ENCODE measurements at places on chromosomes 12 and 14.

DNA sequence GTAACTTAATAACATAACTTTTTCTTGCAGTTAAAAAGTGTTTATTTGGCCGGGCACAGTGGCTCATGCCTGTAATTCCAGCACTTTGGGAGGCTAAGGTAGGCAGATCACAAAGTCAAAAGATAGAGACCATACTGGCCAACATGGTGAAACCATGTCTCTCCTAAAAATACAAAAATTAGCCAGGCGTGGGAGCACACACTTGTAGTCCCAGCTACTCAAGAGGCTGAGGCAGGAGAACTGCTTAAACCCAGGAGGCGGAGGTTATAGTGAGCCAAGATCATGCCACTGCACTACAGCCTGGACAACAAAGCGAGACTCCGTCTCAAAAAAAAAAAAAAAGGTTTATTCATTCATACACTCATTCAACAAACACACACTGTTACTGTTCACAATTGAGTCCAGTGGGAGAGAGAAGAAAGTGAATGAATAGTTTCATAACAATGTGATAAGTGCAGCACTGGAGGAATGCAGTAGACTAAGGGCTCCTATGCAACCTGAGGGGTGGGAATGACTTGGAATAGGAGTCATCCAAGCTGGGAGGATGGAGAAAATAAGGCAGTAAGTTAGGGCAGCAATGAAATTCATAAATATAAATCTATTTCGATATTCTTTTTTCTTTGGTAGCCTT is 19.8 kb downstream of the DAD1 start:
- DNase-seq = no peak

- no peak for DNase-seq
Measured at GRCh38 chr12:12722435-12723148, 5.4 kb downstream of the CDKN1B start.

DNA sequence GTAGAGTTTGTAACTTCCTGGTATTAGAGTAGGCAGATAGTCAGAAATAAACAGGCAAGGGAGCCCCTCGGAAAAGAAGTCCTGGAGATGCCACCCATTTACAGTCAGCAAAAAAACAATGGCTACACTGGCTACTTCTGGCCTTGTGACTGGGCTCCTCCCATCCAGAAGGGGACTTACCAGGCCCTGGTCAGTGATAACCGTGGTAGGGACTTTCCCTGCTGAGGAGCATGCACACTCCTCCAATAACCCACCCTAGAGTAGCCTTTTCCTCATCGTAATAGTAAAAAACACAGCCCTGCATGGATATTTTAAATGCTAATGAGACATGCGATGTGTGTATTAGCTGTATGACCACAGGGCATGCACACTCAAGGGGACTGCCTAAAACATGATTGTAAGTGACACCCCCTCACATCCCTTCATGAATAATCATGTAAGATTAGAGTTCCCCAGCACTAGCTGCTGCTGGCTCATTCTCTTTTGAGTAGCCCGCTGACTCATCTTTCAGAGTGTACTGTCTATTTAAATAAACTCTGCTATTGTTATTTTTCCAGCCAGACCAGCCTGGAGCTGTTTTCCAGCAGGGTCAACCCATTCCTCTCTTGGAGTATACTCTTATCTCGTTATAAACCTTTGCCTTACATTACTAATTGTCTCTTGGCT is 413.8 kb upstream of the TMTC1 start:
- no peak for DNase-seq

DNA sequence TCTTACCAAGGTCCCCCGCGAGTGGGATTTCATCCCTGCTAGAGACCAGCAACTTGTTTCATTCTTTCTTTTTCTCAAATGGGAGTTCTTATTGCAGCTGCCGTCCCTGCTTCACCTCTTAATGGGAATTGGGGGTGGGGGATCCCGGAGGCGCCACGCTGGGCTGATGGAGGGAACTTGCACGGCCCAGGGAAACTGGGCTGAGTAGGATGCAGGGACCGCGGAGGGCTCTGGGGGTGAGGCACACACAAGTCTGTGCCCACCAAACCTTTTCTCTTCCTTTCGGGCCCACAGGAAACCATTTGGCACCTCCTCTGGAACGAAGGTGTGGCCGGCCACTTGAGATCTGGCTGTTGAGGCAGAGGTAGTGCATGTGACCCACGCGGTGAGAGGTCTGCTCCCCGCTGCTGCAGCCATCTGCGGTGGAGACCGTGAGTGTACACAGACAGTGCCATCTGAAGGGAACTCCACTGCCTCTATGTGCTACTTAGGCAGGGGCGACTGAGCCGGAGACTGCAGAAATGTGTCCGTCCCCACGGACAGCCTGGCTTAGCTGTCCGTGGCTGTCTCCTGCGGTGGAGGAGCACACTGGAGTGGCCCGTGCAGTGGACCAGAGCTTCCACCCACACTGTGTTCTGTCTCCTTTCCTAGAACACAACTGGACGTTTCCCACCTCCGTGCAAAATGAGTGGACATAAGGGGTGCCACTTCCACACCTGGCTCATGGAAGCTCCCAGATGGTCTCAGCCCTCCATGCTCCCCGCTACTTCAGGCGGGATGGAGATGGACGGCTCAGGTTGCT is 42.1 kb upstream of the TESC start:
- no peak for DNase-seq

DNA sequence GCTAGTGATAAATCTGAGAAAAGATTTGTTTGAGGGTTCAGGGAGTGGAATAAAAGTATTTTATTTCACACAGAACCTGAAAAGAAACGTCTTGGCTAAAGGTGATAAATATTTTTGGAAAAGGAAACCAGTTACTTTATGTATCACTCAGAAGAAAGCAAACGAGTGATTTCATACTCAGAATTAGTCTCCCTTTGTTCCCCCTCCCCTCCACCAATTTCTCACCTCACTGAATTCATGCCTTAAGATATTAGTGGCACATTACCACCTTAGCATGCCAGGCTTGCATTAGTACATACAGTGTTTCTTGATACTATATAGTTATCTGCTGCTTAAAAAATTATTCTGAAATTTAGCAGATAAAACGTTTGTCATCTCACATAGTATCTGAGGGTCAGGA is 28.2 kb downstream of the G2E3 start:
- DNase-seq = no peak

DNA sequence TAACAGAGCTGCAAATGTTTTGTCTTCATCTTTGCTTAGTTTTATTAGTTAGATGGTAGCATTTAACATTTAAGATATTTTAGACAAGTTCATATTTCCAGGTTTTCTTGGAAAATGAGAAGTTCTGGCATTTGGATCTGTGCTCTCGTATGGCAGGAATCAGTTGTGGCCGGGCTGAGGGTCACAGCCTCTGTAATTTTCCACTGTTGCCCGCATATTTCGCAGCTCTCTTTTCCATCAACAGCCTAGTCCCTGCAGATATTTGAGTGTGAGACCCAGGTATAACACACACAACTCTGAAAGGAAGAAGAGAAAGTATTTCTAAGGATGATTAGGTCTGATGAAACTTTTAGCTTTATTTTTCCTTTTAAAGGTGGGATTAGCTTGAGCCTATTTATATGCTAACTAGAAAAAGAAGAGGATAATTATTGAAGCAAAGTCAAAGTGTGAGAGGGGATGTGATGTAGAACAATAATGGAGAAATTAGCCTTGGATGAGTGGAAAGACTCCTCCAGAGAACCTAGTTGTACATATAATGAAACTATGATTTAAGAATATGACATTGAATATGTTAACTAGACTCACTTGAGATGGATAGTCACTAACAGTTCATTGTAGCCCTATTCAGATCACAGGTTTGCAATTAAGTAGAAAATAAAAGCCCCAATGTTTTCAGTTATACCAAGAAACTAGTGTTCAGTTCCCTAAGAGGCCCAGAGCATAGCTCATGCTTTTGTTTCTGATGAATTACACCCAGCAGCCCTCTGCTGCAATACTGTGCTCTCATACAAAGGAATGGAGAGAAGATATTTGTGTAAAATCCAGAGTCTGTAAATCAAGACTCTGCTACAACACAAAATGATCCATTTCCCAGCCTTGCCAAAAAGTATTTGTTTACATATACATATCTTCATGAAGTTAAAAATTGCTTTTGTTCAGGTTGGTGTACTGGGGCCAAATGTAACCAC is 158.4 kb downstream of the C12orf50 start:
- DNase-seq = no peak

DNA sequence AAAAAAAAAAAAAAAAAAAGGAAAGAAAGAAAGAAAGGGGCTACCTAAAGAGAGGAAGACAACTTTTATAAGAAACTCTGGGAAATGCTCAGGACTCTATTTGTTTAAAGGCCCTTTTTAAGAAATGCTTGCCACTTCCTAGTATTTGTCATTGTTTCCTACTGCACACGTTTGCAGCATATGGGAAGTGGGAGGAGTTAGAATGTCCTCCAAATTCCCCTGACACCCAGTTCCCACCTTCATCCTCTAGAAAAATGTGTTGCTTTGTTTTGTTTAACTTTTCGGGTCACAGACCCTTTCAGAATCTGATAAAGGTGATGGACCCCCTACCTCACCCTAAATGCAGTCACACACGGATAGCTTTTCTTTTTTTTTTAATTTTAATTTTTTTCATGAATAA is 40.8 kb downstream of the NINJ2 start:
- DNase-seq = no peak

DNA sequence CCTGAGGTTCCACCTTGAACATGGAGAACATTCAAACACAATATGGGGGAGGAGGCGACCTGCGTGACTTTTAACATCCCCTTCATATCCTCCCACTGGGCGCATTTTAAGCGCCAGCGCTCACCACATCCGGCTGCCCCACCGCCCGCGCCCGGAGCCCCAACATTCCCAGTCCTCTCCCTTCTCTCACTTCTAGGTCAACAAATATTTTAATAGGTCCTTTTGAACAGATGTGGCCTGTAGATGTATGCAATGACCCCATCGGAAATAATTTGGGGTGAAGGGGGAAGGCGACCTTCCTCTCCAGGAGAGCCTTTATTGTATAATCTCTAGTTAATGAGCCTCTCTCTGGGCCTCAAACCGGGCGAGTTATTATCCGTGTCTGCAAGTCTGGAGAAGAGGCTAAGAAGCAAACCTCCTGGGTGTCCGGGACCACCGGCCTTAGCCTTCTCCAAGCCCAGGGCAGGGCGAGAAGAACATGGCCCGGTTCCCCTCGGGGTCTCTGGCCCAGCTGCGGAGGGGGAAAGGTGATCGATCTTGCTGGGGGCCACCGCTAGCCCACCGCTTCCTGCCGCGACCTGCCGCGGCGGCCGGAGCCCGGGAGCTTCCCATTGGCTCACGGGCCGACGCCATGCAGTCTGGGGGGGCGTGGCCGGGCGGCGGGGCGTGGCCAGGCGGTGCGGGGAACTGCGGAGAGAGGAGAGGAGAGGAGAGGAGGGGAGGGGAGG is 83.2 kb upstream of the HMGA2 start:
- peak; percentile 42 for DNase-seq

DNA sequence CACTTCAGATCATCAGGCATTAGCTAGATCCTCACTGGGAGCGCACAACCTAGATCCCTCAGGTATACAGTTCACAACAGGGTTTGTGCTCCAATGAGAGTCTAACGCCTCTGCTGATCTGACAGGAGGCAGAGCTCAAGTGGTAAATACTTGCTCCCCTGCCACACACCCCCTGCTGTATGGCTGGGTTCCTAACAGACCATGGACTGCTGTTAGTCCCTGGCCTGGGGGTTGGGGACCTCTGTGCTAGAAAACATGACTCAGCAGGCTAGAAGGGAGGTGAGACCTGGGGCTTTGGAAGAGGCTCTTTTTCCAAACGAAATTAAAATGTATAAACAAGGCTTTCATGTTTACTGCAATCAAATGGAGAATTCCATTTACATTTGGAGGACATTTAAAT is 691.1 kb downstream of the FLRT2 start:
- DNase-seq = no peak

DNA sequence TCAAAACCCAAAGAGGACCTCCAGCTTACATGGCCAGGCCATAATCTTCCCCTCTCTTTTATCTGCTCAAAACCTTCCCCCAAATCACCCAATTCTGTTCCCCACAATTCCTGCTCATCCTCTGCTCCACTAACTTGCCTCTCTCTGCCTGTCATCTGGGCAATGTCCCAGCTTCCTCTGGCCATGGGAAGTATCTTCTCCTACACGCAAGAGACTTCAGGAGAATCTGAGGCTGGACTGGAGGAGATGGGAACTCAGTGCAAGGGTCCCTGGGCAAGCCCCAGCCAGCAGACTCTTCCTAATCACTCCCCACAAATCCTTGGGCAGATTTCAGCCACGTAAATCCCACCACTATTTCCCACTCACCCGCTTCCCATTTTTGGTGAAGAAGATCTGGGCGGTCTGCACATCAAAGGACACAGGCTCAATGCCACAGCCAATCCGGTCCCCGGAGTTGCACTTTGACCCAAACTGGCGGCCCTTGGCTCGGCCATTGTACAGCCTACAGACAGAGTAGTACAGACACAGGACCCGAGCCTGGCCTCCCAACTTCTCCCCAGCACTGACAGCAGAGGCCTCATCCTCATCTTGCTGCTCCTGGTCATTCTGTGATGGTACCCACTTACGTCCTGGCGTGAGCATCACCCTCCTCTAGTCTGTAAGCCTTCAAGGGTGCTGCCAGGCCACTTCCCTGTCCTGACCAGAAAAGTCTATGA is 4.7 kb downstream of the SPRYD3 start:
- no peak for DNase-seq

GRCh38 chr14:36905272-36905888 is 243.7 kb downstream of the PAX9 start:
- no peak for DNase-seq

DNA sequence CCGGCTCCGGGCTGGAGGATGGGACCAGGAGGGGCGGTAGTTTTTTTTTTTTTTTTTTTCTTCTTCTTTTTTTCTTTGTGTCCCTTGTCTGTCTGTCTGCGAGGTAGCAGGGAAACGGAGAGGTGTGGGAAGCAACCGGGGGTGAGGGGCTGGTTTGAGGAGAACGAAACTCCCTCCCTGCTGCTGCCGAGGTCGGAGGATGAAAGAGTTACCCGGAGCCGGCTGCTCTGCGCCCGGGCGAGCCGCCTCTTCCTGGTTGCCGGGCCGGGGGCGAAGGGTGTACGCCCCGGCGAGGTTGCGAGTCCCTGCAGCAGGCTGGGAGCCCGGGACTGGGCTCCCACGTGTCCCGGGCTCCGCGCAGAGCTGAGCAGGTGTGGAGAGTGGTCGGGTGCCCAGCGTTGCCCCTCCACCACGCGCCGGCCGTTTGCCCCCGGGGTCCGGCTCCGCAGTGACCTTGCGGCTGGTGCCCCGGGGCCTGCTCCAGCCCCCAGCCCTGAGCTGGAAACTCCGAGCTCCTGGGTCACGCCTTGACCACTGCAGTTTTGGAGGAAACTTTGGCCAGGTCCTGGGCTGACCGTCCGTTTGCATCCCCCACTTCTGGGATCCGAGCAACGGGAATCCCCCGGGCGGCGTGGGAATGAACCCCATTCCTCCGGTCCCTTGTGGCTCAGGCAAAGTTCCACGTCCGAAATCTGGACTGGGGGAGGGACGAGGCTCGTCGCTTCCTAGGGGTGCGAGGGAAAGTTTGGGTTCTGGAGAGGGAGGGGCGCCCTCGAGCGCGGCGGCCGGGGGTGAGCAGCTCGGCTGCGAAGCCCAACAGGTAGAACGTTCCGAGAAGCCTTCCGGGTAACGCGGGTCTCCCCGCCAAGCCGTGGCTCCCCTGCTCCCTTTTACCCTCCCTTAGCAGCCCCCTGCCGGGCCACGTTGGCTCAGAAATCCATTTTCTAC is 1.3 kb downstream of the CHST11 start:
- peak; percentile 58 for DNase-seq
